ENCODE measurements at places on chromosomes 5 and 9.

DNA sequence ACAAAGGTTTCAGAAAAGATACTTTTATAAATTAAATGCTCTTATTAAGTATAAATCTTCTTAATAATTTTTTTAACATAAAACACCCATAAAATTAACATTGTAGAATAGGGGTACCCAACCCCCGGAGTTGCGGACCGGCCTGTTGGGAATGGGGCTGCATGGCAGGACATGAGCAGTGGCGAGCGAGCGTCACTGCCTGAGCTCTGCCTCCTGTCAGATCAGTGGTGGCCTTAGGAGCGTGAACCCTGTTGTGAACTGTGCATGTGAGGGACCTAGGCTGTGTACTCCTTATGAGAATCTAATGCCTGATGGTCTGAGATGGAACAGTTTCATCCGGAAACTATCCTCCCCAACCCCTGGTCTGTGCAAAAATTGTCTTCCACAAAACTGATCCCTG lies 35.3 kb downstream of the CLINT1 start:
- no peak for DNase-seq

GRCh38 chr5:102902647-102903046 lies 147.5 kb downstream of the PAM start:
- no peak for DNase-seq

- DNase-seq: no peak
Measured at GRCh38 chr9:115770521-115770920, 383.1 kb upstream of the PAPPA start.

DNA sequence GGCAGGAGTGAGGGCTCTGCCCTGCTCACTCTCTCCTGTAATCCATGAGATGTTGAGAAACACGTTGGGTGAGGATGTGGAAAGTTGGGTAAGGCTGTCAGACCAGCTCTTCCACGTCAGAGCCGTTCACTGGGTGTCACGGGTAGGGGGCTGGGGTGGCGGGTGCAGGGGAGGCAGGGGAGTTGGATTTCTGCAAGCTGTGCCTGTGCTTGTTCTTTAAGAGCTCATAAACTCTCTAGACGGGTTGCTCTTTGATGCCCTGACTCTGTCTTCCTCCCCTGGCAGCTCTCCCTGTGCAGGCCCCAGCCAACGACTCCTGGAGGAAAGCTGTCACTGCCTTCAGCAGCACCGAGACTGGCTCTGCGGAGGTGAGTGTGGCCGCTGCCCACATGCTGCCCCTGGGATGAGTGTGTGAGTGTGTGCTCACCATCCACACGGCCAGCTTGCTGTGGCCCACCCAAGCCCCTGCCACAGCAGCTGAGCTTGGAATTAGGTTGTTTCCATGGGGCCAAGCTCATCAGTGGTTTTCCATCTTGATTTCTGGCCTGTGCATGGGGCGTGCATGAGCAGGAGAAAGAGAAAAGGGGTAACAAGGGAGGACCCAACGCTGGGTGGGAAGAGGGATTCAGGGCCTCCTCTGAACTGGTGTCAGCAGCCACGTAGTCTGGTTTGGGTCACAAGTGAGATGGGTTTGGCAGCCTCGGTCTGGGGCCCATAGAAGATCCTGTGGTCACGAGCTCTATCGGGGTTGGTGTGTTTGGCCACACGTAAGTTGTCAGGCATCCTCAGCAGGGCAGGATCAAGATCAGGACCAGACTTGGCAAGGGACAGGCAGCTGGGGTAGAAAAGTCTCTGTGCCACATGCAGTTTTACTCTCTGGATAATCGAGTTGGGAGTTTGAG lies 21.0 kb upstream of the POMT1 start:
- no peak for DNase-seq

DNA sequence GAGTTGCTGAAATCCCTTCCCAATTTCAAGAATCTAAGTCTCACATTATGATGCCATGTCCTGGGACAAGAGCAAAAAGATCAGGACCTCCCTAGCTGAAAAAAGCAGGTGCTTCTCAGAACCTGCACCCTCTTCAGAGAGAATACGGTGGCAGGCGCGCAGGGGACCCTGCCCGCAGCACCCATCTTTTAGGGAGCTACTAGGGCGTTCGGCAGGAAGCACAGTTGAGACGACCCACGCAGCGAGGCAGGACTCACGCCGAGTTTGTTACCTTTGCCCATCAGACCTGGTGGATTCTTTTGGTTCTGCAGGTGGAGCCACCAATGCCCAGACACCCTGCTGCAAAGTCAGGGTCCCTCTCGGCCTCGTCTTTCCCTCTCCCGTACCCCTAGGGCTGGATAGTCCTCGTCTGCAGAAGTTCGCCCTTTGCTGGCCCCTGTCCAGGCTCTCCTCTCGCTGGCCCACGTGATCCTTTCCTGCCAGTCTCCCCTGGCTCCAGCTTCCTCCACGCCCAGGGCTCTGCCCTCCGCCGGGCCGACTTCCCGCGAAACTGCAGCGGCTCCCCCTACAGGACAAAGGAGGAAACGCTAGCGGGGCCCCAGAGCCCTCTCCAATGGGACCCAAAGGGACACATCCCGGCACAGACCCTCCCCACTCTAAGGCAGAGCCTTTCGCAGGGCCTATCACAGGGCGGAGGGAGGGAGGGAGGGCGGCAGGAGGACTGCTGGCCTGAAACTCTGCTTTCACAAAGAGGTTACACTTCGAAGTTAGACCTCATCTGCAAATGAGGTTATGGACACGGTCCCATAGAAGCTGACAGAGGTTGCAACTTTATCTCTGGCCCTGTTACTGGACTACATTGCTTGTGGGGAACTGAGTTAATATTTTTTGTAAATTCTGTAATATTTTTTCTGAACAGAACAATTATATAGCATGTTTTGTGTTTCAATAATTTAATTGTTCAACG lies 28.8 kb downstream of the TMEM174 start:
- peak; percentile 79 for DNase-seq

- no peak for DNase-seq
Measured at GRCh38 chr5:92163906-92164305, 780.8 kb upstream of the ARRDC3 start.

All from ELR (cell line).